NCI-H446 (cell line): ENCODE measurements at places on chromosomes 3 and 15.

DNA sequence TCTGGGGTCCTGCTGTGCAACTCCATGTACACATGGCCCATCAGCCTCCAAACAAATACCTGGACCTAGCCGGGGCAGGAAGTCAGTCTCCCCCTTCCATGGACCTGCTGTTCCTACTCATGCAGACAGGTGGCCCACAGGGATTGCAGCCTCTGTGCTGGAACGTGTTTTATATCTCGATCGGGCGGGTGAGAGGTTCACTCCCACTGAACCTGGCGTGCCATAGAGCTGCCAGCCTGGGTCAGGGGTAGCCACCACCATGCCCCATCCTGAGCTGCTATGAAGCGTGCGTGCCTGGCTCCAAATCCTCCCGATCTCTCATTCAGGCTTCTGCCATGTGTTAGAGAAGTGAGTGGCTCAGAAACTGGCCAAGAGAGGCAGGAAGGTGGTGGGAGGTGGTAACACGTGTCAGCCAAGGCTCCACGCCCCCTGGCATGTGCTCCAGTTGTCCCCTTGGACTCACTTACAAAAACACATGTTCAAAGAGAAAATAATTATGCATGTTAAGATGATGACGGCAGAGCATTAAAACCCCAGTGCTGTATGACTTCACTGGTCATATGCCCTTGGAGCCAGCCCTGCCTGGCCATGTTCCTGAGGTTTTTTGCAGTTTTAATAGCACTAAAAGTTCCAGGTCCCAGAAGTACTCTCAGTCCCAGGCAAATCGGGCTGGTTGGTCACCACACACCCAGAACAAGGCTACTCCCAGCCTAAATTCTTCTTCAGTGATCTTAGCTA, 30.6 kb downstream of the CTSH start:
- no peak for DNase-seq

DNA sequence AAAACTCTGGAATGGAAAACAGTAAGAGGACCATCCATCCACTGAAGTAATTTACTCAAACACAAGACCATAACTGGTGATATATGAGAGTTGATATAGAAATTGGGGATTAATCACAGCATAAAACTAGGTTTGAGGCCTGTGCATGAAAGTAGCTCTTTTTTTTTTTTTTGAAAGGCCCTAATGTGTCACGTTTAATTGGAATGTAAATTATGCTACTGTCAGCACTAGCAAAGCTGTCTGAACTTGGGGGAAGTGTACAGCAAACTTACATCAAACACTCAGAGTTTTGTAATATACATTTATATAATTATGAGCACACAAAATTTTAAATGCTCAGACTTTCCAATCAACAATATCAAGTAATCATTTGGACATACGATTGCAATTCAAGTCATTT, 154.1 kb downstream of the GREM1 start:
- DNase-seq: no peak

DNA sequence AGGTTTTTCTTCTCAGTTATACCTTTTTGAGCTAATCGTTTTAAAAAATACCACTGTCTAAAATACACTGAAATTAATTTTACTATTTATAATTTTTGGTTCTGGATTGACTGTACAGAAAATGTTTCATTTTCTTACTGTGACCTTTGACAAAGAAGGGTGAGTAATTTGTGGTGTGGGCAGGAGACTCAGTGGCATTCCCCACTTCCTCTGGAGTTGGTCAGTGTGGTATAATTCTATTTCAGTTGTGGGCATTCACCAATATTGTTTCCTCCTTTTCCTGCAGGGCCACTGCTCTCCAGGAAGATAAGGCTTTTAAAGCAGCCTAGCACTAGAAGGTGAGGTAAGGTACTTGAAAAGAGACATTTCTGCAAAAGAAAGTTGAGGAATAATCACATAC, 6.5 kb downstream of the DAG1 start:
- DNase-seq: no peak

DNA sequence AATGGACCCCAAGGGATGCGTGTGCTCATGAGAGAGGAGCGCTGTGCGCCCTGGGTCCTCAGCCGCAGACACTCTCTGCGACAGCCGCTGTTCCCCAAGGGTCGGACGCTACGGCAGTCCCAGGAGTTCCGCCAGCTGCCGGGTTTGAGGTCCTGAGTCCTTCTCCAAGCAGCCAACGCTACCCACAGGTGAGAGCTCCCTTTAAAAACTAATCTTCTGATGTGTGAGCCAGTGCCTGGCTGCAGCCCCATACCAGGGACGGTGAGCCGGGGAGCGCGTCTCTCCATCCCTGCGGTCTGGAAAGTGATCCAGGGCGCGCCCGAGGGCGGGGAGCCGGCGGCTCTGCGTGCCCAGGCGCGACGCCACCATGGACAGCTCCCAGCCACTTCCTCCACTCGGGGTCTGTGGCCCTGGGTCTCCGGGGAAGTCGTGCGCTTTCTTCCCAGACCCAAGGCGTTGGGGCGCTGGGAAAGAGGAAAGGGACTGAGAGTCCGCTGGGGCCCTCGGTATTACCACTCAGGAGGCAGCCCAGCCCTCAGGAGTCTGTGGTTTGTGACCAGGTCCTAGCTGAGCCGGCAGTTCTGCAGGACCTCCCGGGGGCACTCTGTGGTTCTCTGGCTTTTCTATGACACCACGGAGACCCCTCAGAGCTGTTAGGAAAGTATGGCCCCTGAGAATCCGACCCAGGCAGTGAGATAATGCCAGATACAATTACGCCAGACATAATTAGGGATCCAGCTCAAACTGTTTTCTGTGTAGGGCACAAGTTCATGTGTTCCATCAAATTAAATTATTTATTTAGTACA, 1.4 kb downstream of the CEMIP start:
- no peak for DNase-seq

DNA sequence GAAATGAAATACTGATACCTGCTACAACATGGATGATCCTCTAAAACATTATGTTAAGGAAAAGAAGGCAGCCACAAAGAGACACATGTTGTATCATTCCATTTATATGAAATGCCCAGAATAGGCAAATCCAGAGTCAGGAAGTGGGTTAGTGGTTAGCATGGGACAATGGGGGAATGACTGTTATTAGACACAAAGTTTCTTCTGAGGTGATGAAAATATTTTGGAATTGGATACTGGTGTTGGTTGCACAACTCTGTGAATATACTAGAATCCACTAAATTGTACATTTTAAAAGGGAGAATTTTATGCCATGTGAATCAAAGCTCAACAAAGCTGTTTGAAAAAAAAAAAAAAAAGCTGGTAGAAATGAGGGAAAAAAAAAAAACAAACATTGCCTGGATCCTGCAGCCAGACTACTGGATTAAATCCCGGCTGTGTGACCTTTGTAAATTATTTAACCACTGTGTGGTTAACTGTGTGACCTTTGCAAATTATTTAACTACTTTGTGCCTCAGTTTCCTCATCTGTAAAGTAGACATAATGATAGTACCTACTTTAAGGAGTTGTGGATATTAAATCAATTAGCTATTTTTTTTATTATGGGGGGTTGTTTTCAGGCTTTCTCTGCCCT, 75.6 kb upstream of the PRICKLE2 start:
- DNase-seq: no peak

GRCh38 chr3:98890965-98891910, 10.3 kb downstream of the DCBLD2 start:
- no peak for DNase-seq

DNA sequence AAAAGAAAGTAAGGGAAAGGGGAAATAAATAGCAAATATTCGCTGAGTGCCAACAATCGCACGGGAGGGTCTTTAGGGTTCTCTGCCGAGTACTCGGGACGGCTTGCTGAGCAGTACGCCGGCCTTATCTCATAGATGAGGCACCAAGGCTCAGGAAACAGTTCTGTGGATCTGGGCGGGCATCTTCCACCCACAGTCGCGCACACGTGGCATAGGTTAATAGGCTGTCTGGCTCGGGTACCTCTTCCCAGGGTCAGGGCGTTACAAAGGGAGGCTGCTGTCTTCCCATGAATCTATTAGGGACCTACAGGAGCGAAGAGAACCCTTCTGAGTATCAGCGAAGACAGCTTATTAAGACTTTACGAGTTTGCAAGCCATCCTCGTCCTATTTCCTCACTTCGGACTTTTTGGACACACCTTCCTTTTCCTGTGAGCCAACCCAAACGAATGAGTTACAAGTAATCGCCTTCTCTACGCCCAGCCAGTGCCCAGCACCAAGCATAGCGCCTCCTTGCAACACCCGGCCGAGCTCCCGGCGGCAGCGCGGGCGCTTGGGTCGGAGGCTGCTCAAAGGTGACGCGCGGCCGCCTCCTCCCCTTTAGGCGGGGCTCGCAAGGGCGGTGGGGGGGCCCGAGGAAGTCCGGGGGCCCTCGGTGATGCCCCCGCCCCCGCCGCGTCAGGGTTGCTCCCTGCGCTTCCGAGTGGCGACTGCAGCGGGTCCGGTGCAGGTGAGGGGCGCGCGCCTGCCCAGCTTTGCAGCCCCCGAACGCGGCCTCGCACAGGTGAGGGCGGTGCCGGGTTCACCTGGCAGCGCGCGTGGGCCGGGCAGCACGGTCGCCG, at the start of gene MCTP2:
TSS of gene MCTP2 (plus strand) at position 679 of the 840 bp plus-strand sequence. CDS start 66,705 bp downstream, outside the sequence.
- no peak for DNase-seq

- DNase-seq: no peak
These were observed 427 bp upstream of the RNF111 start for GRCh38 chr15:58987036-58987435.

DNA sequence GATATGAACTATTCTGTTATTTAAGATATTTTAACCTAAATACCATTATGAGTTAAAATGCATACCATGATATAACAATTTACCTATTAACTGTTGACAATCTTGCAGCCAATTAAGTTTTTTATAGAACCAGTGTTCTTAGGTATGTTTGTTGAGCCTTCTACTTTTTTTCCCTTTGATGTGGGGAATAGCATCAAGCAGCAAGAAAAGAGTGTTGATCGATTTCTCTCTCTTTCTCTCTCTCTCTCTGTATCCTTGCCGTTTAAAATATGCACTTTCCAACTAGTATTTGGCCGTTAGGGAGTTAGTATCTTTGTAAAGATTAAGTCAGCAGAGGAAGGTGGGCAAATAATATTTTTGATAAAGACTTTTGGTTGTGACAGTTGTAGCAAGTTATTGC, 5.9 kb downstream of the CHD2 start:
- no peak for DNase-seq

GRCh38 chr3:60737633-60738399, 513.4 kb downstream of the FHIT start:
- no peak for DNase-seq

- no peak for DNase-seq
These were observed 29.0 kb upstream of the TIMP4 start for GRCh38 chr3:12187448-12188327.

GRCh38 chr3:124768812-124769211, 38.6 kb downstream of the UMPS start:
- no peak for DNase-seq

GRCh38 chr3:55169608-55170072, 241.8 kb upstream of the LRTM1 start:
- no peak for DNase-seq

GRCh38 chr15:93247466-93248121, 158.6 kb upstream of the RGMA start:
- no peak for DNase-seq

DNA sequence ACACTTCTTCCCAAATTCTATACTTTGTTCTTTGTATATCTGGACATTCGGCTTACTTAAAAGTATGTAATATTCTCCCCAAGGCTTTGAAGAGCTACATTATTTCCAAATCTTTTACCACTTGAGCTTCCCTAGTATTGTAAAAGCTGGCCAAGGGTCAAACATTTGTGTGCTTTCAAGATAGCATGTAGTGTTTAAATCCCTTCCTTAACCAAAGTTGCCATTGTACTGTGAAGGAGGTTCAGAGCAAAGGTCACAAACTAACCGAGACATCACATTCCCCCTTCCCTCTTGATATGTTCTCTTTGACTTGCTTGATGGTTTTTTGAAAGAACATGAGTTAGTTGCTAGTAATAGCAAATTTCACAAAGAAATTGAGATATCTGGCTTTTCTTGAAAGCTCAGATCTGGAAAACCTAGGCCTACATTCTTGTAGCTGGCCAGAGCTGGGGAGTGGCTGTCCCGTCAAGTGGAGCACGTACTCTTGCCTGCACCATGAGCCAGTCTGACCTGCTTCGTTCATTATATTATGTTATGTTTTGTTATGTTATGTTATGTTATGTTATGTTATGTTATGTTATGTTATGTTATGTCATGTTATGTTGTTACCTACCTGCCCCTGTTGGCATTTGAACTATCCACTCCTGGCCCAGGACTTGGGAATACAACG, 60.2 kb downstream of the FILIP1L start:
- DNase-seq: no peak

DNA sequence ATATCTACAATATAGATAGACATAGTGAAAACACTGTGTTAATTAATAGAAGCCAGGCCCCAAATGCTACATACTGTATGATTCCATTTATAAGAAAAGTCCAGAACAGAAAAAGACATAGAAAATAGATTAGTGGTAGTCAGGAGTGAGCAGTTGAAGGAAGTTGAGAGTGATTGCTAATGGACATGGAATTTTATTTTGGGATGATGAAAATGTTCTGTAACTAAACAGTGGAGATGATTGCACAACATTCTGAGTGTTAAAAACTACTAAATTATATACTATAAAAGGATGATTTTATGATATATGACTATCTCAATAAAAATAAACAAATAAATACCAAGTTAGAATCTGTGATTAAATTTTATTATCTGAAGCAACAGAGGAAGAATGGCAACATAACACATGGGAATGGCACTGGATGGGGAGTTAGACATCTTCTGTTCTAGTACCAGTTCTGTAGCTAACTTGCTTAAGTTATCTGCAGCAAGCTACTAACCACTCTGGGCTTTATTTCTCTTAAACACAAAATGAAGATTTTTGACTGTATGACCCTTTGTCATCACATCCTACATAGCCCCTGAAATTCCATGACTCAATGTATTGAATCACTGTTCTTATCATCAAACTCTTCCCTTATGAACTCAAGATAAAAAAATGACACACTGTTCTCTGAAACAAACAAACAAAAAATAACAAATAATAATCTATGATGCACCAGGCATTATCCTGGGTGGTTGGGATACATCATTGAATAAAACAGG, 612.7 kb downstream of the TBL1XR1 start:
- DNase-seq: no peak

DNA sequence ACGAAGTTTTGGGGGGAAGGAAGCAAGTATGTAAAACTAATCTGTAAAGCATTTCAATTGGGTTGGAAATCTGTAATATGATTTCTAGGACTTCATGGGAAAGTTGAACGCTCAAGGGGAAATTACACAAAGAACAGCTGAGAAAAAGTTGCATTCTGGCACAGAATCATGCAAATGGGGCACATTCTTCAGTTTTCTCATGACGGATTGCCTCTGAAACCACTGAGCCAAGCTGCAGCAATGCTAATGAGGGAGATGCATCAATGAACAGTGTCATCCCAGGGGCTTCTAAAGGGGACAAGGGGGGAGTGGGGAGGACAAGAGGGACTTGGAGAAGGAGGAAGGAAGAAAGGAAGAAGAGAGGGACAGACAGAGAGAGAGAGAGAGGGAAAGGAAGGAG, 291.4 kb upstream of the ATP11B start:
- no peak for DNase-seq
